Stimulated activated CD8-positive, alpha-beta memory T cell treated with anti-CD3 and anti-CD28 coated beads, Interleukin-7, amount 100 ng/mL, for 24 hours (primary cell): ENCODE measurements at places on chromosomes 11 and 22.

DNA sequence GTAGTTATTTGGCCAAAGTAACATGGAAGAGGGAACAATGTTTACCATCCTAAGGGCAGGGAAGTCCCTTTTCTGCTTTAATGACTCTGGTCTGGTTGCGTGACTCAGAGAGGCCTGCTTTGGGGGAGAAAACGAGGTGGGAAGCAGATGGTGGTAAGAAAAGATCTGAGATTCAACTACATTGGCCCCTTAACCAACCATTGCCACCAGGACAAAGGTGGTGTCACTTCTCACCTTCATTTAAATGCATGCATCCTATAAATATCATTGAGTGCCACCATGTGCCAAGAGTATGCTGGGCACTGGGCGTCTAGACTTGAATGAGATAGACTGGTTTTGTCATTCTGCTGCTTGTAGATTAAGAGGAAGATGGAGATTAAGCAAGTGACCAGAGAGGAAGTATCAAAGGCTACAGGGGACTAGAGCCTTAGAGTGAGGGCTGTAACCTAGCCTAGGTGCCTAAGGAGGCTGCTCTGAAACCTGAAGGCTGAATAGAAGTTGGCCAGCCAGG, 3.6 kb upstream of the SORL1 start:
- DNase-seq: no peak

DNA sequence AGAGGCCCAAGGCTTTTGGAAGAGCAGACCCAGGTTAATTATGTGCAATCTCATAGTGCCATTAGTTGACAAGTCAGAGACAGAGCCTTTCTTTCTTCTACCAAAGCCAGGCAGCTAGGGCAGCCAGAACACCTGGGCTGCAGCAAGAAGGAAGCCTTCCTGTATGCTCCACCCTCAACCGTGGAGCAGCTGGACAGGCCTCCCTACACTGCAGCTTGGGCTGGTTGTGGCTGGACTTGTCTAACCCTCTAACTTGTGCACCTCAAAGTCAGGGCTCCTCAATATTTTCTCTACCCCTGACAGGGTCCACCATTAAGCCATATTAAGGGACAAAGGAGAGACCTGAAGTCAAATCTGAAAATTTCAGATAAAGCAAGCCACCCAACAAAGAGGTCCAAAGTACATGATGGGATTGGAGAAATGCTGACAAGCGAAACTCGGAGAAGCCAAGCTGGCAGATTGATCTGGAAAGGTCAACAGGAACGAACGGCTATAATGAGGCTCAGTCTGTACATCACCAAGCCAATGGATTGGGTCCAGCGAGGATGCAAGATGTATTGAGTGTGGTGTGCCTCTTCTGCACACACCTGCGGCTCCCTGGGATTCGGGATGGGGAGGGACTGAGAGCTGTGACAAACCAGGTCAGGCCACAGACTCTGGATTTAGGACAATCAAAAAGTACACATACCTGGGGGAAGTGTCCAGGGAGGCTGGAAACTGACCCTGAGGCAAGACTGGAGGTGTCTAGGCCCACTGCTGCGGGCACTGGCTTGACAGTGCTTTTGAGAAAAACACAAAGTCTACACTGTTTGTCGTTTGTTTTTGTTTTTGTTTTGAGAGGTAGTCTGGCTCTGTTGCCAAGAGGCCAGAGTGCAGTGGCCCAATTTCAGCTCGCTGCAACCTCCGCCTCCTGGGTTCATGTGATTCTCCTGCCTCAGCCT, 11.7 kb upstream of the SLC43A3 start:
- no peak for DNase-seq

DNA sequence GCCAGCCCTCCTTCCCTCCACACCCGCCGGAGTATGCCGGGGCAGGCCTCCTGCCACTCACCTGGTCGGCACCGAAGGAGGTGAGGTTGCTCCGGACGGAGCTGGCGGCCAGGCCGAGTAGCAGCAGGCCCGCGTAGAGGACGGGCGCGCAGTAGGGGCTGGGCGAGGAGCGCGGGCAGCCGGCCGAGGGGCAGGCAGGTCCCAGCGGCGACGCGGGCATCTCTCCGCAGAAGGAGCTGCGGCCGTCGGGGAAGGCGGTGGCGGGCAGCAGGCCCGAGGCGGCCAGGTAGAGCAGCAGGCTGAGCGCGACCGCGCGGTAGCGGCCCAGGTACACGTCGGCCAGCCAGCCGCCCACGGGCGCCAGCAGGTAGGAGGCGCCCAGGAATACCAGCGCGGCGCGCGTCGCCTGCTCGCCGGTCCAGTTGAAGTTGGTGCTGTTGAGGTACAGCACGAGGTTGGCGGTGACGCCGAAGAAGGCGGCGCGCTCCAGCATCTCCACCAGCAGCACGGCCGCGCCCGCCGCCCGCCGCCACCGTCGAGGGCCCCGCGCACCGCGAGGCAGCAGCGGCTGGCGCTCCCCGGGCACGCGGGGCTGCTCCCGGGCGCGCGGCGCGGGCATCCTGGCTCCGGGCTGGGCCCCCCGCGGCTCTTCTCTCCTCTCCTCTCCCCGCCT, 907 bp downstream of the SLC15A3 start:
- DNase-seq: no peak

DNA sequence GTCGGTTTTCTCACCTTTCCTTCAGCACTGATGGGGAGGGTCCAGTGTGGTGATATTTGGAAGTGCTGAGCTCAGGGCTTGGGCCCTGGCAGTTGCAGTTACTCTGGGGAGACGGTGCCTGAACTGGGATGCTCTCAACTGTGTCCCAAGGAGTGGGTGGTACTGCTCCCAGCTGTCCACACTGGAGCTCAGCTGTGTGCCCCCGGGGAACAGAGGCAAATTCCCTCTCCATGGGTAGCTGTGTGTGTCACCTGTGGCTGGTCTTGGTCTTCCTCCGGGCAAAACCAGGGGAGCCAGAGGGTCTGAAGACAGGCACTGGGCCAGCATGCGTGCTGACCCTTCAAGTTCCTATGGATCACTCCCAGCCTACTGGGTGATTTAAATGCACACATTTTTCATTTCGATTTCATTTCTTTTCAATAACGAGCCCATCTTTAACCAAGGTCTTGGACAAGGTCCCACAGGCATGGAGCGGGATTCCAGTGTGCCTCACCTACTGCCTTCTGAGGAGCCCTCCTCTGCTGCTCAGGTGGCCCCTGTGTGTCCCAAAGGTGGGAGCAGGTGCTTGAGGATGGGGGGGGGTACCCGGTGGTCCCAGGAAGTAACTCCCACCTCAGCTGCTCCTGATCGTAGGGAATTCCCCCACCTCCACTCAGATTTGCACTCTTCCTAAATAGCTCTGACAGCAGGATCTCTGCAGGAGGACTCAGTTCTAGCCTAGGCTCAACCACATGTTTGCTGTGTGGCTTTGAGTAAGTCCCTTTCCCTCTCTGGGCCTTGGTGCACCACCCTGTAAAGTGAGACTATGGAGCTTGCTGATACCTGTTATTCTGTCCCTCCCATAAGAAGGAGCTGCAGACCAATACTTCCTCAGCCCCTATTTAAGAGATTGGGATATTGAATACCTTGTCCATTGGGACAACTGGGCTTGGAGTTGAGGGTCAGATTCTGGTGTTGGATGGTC, 16.8 kb downstream of the PRDM11 start:
- no peak for DNase-seq

DNA sequence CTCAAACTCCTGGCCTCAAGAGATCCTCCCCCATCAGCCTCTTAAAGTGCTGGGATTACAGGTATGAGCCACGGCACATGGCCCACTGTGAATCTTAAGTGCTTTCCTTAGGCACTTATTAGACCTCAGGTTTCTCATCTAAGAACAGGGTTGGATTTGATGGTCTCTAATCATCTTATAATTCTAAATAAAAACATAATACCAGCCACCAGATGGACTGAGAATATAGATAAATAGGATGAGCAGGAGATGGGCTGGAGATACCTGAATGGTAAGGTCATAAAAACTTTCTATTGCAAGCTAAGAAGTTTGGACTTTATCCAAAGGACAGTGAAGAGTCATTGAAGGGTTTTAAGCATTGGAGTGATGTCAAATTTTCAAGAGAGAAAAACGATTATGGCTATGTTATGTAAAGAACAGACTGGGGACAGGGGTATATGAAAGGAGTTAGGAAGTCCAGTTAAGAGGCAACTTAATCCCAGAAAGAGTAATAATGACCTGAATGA, 85.2 kb downstream of the RELT start:
- no peak for DNase-seq

DNA sequence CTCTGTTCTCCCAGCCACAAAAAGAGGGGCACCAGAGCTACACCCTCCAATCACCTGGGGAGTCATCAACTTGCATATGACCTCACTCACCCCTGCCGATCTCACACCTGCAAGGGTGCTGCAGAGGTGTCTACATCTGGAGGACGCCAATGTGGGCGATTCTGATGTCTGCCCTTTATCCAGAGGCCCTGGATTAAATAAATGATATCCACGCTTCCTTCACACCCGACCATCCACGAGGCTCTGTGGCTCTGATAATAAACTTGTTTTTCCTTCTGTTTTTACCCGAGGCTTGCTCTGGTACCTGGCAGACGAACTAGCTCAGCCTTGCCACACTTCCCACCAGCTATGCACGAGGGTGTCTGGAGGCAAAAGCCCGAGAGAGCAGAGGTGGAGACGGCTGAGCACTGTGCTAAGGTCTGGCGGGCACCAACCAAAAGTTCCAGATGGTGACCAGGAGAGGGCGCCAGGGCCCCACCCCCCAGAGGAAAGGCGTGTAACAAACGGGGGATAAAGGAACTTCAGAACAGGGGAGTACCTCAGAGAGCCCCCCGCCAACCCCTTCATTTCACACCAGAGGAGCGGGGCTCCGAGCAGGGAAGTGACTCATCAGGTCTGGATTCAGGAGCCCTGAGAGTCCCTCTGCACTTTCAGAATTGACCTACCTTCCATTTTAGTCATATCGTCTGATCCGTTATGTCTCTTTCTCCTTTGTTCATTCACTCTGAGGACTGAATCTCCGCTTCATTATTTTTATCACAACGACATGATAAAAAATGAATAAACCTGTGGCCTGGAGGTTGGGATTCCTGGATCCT, 13.5 kb downstream of the SCN3B start:
- no peak for DNase-seq

- DNase-seq: no peak
Observed at GRCh38 chr11:60362241-60362640, 16.1 kb upstream of the MS4A7 start.

GRCh38 chr11:130582981-130583380, 134.5 kb downstream of the ADAMTS15 start:
- DNase-seq: no peak

GRCh38 chr11:117462183-117462863, 134.7 kb downstream of the CEP164 start:
- no peak for DNase-seq

GRCh38 chr11:10478066-10478465, 23.0 kb downstream of the AMPD3 start:
- no peak for DNase-seq

- no peak for DNase-seq
Observed at GRCh38 chr11:30502305-30502704, 83.8 kb downstream of the MPPED2 start.

DNA sequence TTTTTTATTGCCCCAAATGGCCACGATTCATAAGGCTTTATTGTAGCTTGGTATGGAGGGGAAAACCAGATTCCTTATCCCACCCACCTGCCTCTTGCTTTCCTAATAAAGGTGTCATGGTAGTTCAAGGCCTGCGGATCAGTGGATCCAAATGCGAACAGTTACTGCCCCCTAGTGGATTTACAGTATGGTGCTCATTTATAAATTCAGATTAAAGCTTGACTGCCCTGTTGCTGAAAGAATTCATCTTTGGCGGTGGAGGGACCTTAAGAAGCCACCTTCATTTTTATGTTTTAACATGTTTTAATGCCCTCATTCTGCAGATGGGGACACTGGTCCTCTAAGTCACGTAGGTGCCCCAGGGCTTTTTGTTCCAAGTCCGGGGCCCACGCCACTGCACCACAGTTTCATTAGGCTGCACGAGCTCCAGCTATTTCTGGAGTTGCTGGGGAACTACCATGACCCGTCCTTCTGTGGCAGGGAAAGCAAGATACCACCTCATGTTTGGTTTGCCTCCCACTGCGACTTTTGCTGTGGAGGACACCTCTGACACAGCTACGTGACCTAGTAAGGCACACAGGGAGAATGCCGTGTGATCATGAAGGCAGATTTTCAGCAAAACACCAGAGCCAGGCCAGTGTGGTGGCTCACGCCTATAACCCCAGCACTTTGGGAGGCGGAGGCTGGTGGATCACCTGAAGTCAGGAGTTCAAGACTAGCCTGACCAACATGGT, 15.6 kb upstream of the INCENP start:
- no peak for DNase-seq

DNA sequence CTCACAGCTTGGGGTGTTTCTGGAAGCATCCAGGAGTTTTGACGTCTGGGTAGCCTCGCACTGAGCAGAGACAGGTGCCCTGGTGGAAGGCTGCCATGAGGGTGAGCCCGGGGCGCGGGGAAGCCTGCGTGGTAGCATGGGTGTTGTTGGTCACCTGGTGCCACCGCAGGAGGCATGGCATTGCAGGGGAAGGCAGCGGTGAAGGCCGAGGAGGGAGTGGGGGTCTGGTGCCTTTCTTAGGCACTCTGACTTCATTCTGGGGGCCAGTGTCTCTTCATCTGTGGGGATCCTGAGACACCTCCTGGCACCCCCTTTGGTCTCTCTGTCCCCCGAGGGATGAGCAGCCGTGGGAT, 271.2 kb downstream of the TBC1D22A start:
- DNase-seq: no peak

GRCh38 chr22:32771756-32772155, 29.7 kb upstream of the TIMP3 start:
- DNase-seq: no peak

- no peak for DNase-seq
Observed at GRCh38 chr22:48740086-48740730, 1087.5 kb downstream of the BRD1 start.

DNA sequence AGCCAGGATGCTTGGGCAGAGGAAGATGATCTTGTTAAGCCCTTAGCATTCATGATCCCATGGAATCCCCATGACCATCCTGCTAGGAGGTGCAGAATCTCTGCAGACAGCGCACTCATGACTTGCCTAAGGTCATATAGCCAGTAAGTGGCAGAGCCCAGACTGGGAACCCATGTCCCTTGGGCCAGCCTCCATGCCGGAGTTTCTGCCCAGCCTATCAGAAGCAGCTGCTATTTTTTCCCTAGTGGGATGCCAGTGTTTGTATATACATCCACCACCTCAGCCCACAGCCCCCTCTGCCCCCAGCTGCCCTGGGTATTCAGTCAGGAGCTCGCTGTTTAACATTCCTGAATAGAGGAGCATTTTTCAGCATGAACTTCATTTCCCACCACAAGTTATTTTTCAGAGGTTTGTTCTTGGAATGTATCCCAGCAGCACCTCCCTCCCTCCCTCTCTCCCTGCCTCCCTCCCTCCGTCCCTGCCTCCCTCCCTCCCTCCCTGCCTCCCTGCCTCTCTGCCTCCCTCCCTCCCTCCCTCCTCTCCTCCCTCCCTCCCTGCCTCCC, 34.4 kb upstream of the SUSD2 start:
- DNase-seq: no peak
